ENCODE measurements at places on chromosomes 6 and 20.

DNA sequence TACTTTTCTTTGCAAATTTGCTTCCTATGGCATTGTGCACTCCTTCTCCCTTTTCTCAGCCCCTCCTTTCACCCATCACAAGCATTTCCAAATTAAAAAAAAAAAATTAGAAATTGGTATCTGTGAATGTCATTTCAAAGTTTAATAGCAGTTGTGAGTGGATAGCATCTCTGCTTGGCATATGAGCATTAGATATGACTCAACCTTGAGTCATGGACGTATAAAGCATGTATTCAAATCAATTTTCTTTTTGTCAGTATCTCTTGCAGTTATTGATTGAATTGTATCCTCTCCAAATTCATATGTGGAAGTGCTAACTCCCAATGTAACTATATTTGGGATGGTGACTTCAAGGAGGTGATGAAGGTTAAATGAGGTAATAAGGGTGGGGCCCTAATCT, 60.1 kb upstream of the MAP3K7 start:
- no peak for DNase-seq

DNA sequence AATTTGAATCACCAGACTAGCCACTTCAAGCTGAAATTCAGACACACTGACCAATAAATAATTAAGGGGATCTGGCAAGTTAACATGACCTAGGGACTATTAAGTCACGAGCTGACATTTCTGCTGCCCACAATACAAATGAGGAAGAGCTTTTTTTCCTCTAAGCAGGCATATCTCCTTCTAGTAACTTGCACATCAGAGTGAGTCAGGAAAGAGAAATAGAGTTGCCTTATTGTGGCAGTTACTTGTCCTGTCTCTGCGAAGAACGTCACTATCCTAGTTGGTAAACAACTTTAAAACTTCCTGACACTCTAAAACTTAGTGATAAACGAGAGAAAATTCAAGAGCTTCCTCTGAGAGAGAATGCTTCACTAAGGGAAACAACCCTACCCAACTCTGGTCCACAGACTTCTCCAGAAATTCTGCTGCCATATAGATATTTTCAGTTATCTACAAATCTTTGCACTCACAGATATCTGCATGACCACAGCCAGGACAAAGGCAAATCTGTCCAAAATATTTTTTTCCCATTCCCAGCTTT, 4.2 kb downstream of the PLA2G7 start:
- DNase-seq: no peak

- no peak for DNase-seq
These were observed 1.6 kb upstream of the ARMC2 start for GRCh38 chr6:108846628-108847027.

GRCh38 chr6:84344005-84344404, 116.6 kb upstream of the CEP162 start:
- DNase-seq: no peak

DNA sequence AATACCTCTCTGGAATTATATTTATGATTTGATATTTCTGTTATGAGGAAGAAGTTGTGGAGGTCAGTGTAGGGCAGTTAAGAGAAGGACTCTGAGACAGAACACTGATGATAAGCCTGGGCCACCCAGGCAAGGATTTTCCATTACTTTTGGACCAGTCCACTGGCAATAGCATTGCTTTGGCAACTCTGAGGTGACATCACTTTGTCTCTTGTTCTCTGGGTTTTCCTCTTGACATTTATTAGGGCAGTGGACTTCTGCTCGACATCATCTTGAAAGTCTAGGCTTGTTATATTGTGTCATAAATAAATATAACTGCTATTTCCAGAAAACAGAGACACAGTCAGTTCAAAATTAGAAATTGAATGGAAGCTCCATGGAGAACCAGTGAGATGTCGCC, 268.0 kb downstream of the SMOC2 start:
- DNase-seq: no peak

- DNase-seq: no peak
These were observed 251.8 kb downstream of the BTBD9 start for GRCh38 chr6:38387971-38388370.

GRCh38 chr6:20680697-20681165, 146.5 kb downstream of the CDKAL1 start:
- no peak for DNase-seq

GRCh38 chr20:54132612-54133433, 41.0 kb downstream of the CYP24A1 start:
- no peak for DNase-seq

DNA sequence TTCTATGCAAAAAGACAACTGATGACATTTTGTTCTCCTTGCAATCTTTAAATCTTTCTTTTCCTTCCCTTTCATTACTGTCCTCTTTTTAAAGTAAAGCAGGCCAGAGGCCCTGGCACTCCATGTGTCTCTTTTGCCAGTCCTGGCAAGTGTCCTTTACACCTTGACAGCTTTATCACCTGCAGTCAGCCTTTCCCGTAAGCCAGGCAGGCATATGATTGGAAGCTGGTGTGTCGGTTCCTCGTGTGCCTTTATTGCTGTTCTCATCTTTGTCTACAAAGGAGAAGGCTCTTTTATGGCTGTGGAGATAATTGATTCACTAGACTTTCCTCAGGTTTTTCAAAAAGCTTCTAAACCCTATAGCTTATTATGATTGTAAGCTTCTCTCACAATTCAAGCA, 162.3 kb upstream of the FBXL4 start:
- DNase-seq: no peak

GRCh38 chr6:82396964-82397751, 33.5 kb downstream of the TPBG start:
- no peak for DNase-seq

DNA sequence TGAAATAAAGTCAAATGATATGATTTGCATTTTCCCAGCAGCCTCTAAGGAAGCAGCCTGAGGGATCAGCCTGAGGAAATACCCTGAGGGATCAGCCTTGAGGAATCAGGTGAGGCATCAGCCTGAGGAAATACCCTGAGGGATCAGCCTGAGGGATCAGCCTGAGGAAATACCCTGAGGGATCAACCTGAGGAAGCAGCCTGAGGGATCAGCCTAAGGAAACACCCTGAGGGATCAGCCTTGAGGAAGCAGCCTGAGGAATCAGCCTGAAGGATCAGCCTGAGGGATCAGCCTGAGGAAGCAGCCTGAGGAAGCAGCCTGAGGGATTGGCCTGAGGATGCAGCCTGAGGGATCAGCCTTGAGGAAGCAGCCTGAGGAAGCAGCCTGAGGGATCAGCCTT, 669.7 kb upstream of the AGPAT4 start:
- no peak for DNase-seq

- DNase-seq: no peak
These were observed 11.6 kb upstream of the TFB1M start for GRCh38 chr6:155325700-155326516.

DNA sequence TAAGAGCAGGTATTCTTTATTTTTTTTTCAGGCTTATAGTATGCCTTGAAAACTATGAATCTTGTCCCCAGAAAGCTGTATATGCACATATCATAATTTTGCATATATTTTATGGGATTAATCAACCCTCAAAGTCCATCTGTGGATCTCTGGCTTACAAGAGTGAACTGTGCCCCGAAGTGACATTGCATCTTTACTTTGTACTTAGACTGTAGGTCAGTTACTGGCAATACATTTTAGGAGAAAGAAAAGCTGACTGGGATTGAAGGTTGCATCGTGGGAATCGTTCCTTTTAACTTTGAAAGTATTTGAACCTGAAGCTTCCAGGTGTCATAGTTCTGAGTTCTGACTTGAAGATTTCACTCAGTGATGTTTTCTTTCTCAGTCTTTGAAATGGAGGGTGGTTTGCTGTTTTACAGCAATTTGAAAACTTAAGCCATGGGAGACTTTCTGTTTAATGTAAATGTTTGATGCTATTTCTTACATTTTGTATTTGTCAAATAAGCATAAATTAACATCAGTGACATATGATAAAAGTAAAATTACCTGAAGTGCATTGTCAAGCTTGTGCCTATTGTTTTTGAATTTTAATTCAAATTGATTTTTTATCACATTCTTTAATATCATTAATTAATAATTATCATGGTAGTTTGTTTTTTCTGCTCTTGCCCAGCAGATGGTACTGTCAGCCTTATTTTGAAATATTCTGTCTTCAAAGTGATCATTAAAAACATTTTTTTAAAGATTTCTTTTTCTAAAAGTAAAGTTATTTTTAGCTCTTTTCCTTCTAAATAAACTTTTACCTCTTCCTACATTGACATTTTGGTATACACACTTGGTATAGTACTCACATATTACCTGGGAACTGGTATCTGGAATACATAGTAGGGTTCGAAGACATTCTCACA, 29.0 kb downstream of the L3MBTL3 start:
- DNase-seq: no peak

DNA sequence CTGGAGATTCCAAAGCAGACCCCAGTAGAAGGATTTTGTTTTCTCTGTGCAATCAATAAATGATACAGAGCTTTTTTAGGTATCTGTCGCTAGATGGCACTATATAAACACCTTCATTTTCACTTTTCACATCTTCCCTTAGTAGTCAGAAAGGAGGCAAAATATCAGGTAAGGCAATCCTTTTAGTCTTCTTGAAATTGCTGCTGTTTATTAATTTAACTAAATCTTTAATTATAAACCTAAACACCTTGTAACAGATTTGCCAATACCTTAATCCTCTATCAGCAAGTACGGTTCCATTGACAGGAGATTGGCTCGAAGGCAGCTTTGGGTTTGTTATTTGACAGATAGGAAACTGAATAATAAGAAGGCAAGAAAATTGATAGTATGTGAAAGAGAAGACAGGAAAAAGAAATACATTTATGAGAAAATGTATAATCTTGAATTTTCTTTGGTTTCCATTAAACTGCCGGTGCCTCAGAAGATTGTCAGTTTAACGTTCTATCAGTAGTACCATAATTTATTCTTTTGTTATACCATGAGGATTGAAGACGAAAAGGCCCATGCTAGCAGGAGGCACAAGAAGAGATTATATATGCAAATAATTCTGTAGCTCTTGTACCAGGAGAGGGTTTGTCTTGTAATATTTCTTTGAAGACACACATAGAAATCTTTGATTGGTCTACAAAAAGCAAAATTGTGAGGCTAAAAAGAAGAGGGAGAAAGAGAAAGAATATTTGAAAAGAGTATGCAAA, 23.5 kb upstream of the IBTK start:
- no peak for DNase-seq

DNA sequence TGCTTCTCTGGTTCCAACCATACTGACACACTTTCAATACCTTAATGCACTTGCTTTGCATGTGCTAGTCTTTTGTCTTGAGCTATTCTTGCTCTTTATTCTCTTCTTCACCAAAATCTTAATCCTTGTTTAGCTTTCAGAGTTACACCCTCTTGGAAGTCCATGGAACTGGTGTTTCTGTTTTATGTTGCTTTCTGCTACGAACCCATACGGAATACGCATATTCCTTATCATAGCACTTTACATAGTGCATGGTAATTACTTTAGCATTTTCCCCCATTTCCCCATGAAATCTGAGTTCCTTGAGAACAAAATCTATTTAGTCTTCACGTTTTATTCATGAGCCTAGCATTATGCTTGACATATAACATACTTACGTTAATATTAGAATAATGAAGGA, 270.9 kb downstream of the NKAIN2 start:
- no peak for DNase-seq

DNA sequence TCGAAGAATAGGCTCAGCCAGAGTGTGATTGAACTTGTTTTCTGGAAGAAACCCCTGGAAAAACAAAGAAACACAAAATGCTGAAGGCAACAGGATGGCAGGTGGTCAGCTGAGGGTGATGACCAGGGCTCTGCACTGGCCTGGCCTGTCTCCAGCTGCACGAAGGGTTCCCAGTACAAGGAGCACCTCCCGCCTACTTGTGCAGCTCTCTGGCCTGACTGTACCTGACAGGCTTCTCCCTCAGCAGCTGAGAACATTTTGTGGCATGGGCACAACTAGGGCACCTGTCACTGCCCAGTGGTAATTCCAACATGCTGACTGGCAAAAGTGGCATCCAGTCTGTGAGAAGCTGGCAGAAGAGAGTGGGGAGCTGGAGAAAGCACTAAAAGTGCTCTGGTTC, 38.8 kb upstream of the EMILIN3 start:
- DNase-seq: no peak

DNA sequence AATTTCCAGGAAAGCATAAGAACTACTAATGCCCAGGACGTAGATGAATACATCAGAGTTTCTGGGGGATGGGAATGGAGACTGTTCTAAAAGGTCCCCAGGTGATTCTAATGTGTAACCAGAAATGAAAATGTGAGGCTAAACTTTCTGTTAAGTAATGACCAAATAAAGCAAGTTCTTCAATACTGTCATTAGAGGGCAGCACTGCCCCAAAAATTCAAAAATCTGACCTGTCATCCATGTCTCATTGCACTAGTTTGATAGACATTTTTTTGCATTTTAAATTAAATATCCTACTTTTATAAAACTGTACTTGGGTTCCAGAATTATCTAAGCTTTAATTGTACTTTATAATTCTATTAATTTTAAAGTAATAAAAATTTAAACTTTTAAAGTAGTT, 94.9 kb downstream of the RFX6 start:
- no peak for DNase-seq

DNA sequence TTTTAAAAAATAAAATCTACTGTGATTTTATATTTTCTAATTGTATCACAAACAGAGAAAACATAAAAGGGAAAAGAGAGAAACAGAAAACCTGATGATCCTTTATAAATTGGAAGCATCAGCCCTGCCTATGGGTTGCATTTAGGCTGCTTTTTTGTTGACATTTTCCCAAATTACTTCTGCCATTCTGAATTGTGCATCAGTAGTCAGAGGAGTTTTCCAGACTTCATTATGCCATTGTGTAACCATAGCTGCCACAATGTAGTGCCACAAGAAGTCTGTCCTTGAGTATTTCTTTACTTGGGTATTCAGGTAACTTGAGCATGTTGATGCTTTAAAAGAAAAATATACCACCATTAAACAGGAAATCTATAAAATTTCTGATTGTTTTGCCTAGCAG, 130.3 kb downstream of the HACE1 start:
- no peak for DNase-seq

GRCh38 chr20:56987986-56988385, 278.5 kb downstream of the BMP7 start:
- no peak for DNase-seq

DNA sequence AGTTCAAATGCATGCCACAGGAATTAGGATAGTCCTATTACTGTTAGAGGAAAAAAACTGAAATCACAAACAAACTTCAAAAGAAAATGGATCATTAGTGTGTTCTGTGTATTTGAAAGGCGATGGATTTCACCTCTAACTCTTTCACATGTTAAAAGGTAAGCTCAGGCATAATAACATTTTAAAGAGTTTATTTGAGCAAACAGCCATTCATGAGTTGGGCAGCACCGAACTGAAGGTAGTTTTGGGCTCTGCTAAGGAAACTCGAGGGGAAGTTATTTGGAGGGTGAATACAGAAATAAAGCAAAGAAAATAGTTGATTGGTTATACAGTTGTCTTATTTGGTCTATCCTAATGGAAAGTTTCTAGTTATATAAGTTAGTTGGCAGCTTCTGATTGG, 546.5 kb upstream of the POU3F2 start:
- no peak for DNase-seq

DNA sequence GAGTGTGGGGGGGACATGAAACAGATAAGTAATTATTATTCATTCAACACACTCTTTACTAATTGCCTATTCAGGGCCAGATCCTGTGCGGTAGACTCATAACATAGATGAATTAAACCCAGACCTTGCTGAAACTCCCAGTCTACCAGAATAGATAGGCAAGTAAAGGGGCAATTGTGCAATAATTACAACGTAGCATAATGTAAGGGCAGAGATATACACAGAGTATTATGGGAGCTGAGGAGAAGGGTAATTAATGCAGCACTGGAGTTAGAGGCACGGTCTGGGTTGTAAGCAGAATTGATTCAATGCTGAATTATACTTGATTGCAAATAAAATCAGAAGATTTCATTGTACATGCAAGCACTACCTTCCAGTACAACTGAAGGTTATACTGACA, 29.2 kb downstream of the RIMS4 start:
- no peak for DNase-seq

- DNase-seq: no peak
These were observed 382.0 kb downstream of the TAF4 start for GRCh38 chr20:61683721-61684120.

Data from stimulated activated CD4-positive, alpha-beta T cell treated with anti-CD3 and anti-CD28 coated beads, Interleukin-15, amount 100 ng/mL, for 1 hour (primary cell).